ENCODE measurements at places on chromosomes 7 and 10.
A peak's percentile ranks its signal among the peaks of the same experiment; 100 is the strongest.

- no peak for DNase-seq
Measured at GRCh38 chr7:69946901-69947300, 348.6 kb downstream of the AUTS2 start.

GRCh38 chr7:18222636-18223035, 195.0 kb upstream of the PRPS1L1 start:
- no peak for DNase-seq

GRCh38 chr7:94509887-94510581, 425 bp downstream of the CASD1 start:
- DNase-seq, result peak; percentile 69

GRCh38 chr10:77773631-77774426, 136.2 kb upstream of the KCNMA1 start:
- DNase-seq, result no peak

DNA sequence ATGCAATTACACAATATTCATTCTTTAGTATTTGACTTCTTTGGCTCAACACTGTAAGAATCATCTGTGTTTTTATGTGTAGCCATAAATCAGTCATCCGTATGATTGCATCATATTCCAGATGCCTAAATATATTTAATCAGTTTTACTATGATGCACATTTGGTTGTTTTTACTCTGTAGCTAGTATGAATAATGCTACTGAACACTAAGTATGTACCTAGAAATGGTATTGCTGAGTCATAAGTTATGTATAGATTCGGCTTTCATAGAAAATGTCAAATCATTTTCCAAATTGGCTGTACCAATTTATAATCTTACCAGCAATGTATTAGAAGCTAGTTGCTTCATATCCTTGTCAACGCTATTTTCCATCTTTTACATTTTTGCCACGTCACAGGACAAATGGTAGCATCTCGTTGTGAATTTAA, 197.3 kb upstream of the PLXNA4 start:
- peak; percentile 91 for DNase-seq

DNA sequence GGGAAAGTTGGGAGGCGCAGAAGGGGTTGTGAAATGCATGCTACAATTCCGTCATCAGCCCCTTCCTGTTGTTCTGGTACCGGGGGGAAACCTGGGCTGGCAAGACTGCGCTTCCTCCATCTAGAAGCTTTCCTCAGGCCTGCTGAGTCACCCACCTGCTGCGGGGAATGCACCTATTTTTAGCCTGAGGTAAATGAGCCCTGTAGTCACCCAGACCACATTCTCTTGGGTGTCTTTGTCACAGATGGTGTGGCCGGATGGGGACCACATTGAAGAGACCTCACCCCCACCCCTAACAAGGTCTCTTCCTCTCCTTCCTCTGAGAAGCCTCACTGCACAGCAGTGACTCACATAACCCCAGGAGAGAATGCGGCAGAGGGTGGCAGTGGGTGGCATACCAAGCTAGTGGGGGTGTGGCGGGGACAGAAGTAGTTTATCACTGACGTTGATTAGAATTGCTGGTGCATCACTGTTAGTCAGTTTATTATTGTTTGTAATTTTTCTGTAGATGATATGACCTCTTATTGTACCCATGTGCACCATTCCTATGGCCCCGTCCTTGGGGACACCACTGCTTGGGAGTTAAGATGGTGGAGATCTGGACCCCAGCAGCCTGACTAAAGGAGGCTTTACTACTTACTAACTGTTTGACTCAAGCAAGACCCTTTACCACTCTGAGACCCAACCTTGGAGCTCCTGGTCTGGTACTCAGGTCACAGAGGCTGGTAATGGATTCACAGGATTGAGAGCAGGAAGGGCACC, 83.0 kb upstream of the DUSP5 start:
- DNase-seq, result peak; percentile 23

DNA sequence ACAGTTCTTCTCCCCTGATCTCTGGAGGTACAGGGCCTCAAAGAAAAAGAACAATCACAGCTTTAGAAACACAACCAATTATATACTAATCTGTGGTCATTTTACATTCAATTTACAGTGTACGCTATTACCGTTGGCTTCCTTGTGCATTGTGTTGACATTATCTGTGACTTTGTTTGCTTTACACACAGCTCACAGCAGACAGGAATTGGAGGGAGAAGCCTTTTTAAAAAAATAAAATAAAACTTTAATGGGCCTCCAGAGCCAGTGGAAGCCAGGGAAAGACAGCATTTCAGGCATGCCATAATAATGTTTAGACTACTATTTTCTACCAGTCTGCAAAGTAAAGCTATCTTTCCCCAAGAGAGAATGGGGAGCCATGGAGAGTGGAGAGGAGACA, 179.0 kb upstream of the ADO start:
- no peak for DNase-seq

DNA sequence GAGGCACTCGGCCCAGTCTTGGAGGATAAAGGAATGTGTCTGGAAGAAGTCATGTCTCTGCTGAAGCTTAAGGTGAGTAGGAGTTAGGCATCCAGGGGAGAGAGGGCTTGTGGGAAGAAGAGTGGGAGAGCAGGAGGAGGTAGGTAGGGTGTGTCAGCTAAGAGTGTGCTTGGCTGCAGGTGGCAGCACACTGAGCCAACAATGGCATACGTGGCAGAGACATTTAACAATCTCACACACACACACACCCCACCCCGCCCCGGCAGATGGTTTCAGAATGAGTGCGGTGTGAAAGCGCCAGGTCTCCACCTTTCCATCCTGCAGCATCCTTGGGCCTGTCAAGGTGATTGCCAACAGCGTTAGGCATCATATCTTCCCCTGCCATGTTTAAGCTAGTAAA, 11.2 kb upstream of the ARPC1A start:
- no peak for DNase-seq
